RCC 7860 (cell line): ENCODE measurements at places on chromosomes 4 and X.

DNA sequence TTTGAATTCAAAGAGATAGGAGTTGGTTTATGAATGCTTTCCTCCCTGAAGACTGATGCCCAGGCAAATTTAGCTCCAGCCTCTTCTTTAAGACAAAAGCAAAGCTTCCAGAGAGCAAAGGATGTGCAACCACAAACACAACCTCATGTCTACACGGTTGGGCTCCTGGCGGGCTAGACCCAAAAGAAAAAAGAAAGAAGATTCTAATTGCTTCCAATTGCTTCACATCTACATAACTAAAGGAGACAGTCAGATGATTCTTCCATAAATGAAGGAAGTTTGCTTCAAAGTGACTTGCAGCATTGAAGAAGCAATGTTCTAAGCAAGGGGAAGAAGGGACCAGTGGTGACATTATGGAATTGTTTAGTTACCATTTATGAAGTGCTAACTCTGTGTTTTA lies 1603.0 kb upstream of the TENM3 start:
- no peak for DNase-seq

- DNase-seq, result no peak
Measured at GRCh38 chrX:43663173-43663572, 7.1 kb downstream of the MAOA start.

- peak; percentile 56 for DNase-seq
Measured at GRCh38 chr4:72568959-72569718, at the start of gene ADAMTS3. Gene ADAMTS3 (minus strand): TSS chr4:72569221. CDS start chr4:72568762, 459 bp downstream.

- DNase-seq, result no peak
Measured at GRCh38 chr4:5962416-5962815, 55.8 kb downstream of the C4orf50 start.

GRCh38 chr4:145216535-145216934 lies 36.1 kb upstream of the OTUD4 start:
- DNase-seq, result no peak

DNA sequence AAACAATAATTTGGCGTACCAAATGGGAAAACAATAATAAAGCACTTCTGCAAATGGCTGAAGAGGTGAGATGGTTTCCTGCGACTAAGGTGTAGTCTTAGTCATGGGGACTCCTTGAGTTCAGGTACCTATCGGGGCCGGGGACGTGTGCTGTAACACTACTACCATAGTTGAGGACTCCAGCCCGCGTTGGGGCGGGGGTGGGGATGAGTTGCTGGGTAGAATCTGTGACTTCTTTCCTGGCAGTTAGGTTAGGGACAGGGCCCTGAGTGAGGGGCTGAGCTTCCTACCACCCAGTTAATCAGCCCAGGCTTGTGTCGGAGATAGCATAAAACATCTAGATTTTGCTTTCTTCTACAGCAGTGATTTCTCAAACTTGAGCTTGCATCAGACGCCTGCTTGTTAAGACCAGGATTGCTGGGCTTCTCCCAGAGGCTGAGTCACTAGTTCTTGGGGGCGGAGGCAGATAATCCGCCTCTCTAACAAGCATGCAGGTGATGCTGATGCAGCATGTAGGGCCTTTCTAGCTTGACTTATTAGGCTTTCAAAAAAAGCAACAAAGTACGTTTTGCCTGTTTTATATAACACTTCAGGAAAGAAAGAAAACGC lies 30.2 kb downstream of the RBBP7 start:
- DNase-seq, result peak; percentile 26
